Muscle of leg (tissue), 16 donors: ENCODE measurements at places on chromosomes 7 and 10. TPM values are rescaled to one million over a fixed set of nuclear protein-coding genes. Genes with fewer than 3 reads are reported as not detected.
A peak's percentile ranks its signal among the peaks of the same experiment; 100 is the strongest.

The VAX1 gene
- total RNA-seq: not detected

The RSPH10B gene
- 0.31 TPM for total RNA-seq

- no peak for DNase-seq
- H3K27ac ChIP-seq: no peak overlapping the region
- no peak overlapping the region for H3K4me3 ChIP-seq
- no peaks in the 10 kb centered on the region for H3K27me3 ChIP-seq
- H3K36me3 ChIP-seq: peaks cover 3% of the 10 kb centered on the region
These were observed 7.9 kb downstream of the ANKRD1 start for GRCh38 chr10:90912854-90913479.

DNA sequence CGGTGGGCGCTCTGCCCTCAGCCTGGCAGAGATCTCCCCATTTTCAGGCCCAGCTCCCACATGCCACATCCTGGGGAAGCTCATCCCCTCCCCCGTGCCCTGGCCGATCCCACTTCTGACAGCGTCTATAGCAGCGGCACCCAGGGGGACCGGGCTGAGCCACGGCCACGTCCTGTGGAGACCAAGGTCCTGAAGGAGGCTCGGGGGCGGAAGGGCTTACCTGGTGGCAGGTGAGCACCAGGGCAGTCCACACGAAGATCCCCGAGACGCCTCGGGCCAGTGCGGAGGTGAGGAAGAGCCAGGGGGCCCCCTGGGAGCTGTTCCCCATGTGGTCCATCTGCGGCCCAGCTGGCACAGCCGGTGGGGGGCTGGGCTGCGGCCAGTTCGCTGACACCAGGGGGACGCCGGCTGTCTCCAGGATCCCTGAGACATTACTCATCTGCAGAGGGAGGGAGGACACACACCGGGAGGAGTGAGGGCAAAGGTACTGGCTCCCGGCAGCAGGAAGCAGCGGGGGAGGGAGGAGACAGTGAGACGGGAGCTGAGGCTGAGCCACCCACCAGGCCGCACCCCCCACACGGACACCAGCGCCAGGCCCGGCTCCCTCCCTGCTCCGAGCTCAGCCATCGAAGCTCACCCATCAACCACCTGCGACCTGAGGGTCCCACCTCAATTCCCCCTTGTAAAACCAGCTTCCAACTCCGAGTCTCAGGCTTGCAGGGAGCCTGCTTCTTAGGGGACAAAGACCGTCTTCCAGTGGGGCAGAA, 776 bp downstream of the TMEM184A start:
- peak; percentile 57 for DNase-seq
- no peaks in the 10 kb centered on the region for H3K27me3 ChIP-seq
- no peak overlapping the region for H3K27ac ChIP-seq
- H3K4me1 ChIP-seq: peaks cover 26% of the 10 kb centered on the region

DNA sequence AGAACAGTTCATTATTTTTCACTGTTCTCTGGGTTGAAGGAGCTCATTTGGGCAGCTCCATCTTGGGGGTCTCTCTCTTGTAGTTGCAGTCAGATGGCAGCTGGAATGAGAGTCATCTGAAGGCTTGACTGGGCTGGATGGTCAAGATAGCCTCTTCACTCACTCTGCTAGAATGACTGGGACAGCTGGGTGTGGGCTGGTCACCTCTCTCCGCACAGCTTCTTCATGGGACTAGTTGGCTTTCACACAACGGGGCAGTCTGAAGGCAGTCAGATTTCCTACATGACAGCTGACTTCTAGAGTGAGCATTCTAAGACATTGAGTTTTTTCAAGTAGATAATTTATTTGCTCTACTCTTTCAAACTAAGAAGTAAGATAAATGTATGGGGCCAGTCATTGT, 13.1 kb downstream of the PLEKHA1 start:
- no peak overlapping the region for H3K4me3 ChIP-seq
- H3K36me3 ChIP-seq: no peaks in the 10 kb centered on the region
- DNase-seq: no peak
- no peaks in the 10 kb centered on the region for H3K4me1 ChIP-seq
- H3K27me3 ChIP-seq: no peaks in the 10 kb centered on the region

DNA sequence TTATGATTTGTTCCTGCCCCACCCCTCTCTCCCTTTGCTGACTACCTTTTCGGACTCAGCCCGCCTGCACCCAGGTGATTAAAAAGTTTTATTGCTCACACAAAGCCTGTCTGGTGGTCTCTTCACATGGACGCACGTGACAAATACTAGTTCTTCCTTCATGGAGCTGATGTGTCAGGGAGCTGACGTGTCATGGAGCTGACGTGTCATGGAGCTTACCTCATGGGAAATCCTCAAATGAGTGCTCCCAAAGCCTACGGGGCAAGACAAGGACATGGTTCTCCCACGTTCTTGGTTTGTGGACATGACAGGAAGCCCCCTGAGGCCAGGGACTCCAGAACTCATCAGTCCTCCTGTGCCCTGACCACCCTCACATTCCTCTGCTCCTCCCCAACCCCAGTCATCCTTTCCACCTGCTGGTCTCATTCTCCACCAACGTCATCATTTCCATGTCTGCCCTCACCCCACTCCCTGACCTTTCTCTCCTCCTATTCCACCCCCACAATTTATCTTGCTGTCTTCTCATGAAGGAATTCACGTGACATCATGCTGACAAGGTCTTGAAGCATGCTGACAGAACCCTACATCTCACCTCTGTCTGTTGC, 261.3 kb downstream of the TCERG1L start:
- no peak for DNase-seq
- peaks cover 10% of the 10 kb centered on the region for H3K27me3 ChIP-seq
- no peaks in the 10 kb centered on the region for H3K36me3 ChIP-seq
- H3K4me1 ChIP-seq: no peaks in the 10 kb centered on the region

GRCh38 chr10:119500821-119501220, 41.7 kb downstream of the RGS10 start:
- H3K4me3 ChIP-seq: no peak overlapping the region
- peaks cover 30% of the 10 kb centered on the region for H3K4me1 ChIP-seq
- H3K36me3 ChIP-seq: peaks cover 8% of the 10 kb centered on the region

GRCh38 chr7:157656195-157656769, 319.5 kb downstream of the DNAJB6 start:
- H3K36me3 ChIP-seq: no peaks in the 10 kb centered on the region
- DNase-seq: no peak
- no peak overlapping the region for H3K4me3 ChIP-seq
- no peaks in the 10 kb centered on the region for H3K4me1 ChIP-seq
- peaks cover 12% of the 10 kb centered on the region for H3K27me3 ChIP-seq
- no peak overlapping the region for H3K27ac ChIP-seq
